AG04449 (cell line): ENCODE measurements at places on chromosomes 11 and 22.

- no peak for DNase-seq
These were observed 72.1 kb upstream of the CD44 start for GRCh38 chr11:35066783-35067423.

DNA sequence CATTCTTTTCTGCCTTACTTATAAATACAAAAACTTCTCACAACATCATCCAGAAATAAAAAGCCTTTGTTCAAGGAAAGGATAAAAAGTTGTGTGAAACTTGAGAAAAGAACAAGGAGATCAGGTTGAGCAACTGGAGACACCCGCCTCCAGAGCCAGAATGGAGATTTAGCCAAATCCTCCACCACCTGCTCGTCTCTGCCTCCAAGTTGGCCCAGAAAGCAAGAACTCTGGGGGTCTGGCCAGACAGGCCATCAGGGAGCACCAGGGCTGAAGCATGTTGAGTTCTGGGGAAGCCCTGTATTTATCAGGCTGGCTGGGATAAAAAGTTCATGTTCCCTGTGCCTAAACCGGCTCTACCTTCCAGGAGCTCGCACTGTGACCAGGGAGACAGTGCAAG lies 14.9 kb downstream of the SMCO4 start:
- DNase-seq = no peak

- DNase-seq = no peak
These were observed 8.5 kb downstream of the DCHS1 start for GRCh38 chr11:6646918-6647679.

DNA sequence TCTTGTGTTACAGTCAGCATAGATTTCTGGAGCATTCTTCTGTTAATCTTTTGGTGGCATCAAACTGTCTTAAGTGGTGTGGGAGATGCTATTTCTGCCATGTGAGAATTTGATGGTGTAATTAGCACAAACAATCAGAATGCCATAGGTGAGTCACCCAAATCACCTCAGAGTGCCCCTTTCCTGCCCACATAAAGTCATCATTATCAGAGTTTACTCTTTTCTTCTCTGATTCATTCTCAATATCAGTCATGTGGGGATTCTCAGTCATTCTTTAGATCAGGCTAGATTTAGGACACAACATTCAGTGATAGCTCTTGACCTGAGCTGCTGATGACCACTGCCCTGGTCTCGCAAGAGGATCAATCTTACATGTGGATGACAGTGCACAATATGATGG lies 23.7 kb upstream of the MS4A6A start:
- DNase-seq = no peak
